NK-92 treated with Interleukin-12 subunit alpha and Interleukin-12 subunit beta, amount 100 ng/mL, for 24 hours (cell line): ENCODE measurements at places on chromosomes 16 and 17.

DNA sequence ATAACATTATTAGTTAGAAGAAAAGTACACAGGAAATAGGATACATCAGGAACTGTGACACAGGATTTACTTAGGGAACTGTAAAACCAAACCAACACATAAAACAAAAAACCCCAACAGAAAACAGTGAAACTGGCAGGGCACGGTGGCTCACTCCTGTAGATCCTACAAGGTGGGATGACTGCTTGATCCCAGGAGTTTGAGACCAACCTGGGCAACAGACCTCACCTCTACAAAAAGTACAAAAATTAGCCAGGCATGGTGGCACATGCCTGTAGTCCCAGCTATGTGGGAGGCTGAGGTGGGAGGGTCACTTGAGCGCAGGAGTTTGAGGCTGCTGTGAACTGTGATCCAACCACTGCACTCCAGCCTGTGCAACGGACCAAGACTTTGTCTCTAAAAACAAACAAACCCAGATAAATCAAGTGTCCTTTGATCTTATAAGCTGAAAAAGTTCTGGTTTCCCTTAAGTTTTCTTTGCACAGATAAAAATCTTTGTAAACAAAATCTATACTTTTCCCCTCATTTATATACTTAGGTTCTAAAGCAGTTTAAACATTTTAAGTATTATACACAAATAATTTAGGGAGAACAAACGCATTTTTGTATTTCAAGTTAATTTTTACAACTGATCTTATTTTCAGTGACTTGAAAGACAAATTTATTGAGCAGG, 111.5 kb upstream of the TOB1 start:
- no peak for DNase-seq

- no peak for DNase-seq
Observed at GRCh38 chr16:264440-264951, 11.2 kb downstream of the RGS11 start.

- DNase-seq, result no peak
Observed at GRCh38 chr17:82698974-82699442, 510 bp upstream of the RAB40B start.

- no peak for DNase-seq
Observed at GRCh38 chr17:47866941-47867340, 16.0 kb upstream of the SP6 start.

DNA sequence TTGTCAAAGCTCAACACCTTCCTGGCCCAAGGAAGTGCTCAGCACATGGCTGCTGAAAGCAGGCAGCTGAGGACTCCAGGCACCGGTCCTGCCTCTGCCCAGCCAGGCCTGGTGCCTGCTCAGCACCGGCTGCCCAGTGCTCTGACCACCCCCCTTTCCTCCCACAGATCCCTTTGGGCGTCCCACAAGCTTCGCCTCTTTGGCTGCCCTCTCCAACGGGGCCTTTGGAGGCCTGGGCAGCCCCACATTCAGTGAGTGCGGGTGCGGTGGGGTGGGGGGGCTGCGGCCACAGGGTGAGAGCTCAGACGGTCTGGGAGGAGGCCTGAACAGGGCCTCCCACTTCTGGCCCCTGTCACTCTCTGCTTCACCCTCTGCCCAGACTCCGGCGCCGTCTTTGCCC, 10.2 kb downstream of the FBRS start:
- DNase-seq, result no peak

GRCh38 chr16:24539850-24540601, 660 bp downstream of the RBBP6 start:
- peak; percentile 65 for DNase-seq

DNA sequence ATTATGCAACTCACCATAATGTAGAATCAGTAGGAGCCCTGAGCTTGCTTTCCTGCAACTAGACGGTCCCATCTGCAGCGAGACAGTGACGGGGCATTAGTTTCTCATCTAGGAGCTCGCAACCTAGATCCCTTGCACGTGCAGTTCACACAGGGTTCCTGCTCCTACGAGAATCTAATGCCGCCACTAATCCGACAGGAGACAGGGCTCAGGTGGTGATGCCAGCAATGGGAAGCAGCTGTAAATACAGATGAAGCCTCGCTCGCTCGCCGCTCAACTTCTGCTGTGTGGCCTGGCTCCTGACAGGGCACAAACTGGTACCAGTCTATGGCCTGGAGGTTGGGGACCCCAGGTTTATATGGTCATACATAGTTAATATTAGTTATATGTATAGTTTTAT, 394.5 kb downstream of the NPIPA8 start:
- DNase-seq, result no peak

DNA sequence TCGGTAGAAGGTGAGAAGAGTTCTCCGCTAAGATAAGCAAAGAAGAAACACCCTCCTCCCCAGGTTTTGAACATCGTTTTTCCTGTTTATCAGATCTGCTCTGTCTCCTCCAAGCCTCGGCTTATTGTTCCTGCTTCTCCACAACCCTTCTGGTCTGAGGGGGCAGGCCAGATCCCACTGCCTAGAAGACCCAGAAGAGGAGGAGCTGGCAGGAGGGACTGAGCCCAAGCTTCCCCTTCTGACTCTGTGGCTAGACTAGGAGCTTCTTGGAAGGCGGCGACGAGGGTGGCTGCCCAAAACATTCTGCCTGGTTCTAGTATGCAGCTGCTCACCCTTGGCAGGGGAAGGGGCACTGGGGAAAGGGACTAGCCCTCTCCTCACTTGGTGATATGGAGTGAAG, 5.2 kb upstream of the HOXB5 start:
- no peak for DNase-seq

GRCh38 chr17:60601447-60602384, 1.7 kb downstream of the PPM1D start:
- DNase-seq, result no peak
